ENCODE measurements at places on chromosomes 1 and 21. TPM values are rescaled to one million over a fixed set of nuclear protein-coding genes. Genes with fewer than 3 reads are reported as not detected.

Gene SEC16B
- 0.70 TPM for total RNA-seq

Gene PYHIN1
- total RNA-seq = not detected

Gene EFNA1
- total RNA-seq = 2.1 TPM

Gene OR2M3
- not detected for total RNA-seq

Gene NTMT2
- not detected for total RNA-seq

Gene WNT2B
- total RNA-seq = 0.90 TPM

Gene CPT2
- total RNA-seq = 30.6 TPM

Gene LAD1
- total RNA-seq = 17.6 TPM

Gene SH3BGR
- 5.9 TPM for total RNA-seq

Gene SPATA1
- not detected for total RNA-seq

Gene THEM5
- total RNA-seq = not detected

Gene AUNIP
- total RNA-seq = 24.1 TPM

Gene PRXL2B
- 35.1 TPM for total RNA-seq

Gene ZNF697
- total RNA-seq = 30.4 TPM

Gene ASCL5
- total RNA-seq = 0.54 TPM

Gene LYPD8
- total RNA-seq = not detected

Gene XPR1
- total RNA-seq = 34.0 TPM

Gene KCND3
- 0.10 TPM for total RNA-seq

Gene SPRR2E
- not detected for total RNA-seq

Gene C8A
- not detected for total RNA-seq

Gene NBPF6
- not detected for total RNA-seq

Gene SLC37A1
- 30.3 TPM for total RNA-seq

Gene ACTRT2
- not detected for total RNA-seq

Gene TRIM67
- not detected for total RNA-seq

Gene GSTM5
- total RNA-seq = 4.8 TPM

Gene TNFRSF9
- not detected for total RNA-seq

Gene MSH4
- 0.24 TPM for total RNA-seq

Gene ABCD3
- 20.9 TPM for total RNA-seq

Gene KCNK2
- 0.07 TPM for total RNA-seq

Gene EDARADD
- total RNA-seq = 4.4 TPM

Gene FBXO2
- total RNA-seq = 44.4 TPM

Gene HLCS
- 28.9 TPM for total RNA-seq

Gene OR2T29
- not detected for total RNA-seq

Gene ZNF593OS
- total RNA-seq = not detected

All from GM23338 (cell line).